ENCODE measurements at places on chromosomes 2 and 18.

GRCh38 chr2:233165895-233166661 lies 85.4 kb upstream of the ATG16L1 start:
- no peak for DNase-seq

GRCh38 chr2:54212456-54212855 lies 43.6 kb downstream of the TSPYL6 start:
- no peak for DNase-seq

DNA sequence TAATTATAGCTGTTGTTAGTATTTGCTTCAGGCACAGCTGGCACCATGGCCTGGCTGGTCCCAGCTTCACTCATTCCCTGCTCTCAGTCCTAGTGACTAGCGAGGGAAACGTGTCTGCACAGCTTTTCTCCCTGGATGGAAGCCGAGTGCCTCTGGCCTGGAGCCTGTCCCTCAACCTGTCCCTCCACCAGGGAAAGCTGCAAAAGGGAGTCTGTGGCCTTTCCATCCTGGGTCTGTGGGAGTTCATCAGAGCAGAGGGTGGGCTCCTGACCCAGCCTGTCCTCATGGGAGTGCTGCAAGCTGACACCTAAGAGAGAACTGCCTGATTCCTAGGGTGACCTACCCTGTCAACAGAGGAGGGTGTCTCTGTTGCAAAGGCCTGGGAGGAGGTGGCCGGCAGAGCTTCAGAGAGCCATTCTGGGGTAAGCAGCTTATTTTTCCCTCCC lies 118.3 kb downstream of the CAPN13 start:
- no peak for DNase-seq

DNA sequence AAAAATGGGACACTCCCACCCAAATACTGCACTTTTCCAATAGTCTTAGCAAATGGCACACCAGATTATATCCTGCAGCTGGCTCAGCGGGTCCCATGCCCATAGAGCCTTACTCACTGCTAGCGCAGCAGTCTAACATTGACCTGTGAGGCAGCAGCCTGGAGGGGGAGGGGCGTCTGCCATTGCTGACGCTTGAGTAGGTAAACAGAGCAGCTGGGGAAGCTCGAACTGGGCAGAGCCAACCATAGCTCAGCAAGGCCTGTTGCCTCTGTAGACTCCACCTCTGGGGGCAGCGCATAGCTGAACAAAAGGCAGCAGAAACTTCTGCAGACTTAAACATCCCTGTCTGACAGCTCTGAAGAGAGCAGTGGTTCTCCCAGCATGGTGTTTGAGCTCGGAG lies 110.4 kb downstream of the CTIF start:
- no peak for DNase-seq

- DNase-seq, result no peak
Observed at GRCh38 chr2:222713002-222713401, 41.5 kb downstream of the MOGAT1 start.

DNA sequence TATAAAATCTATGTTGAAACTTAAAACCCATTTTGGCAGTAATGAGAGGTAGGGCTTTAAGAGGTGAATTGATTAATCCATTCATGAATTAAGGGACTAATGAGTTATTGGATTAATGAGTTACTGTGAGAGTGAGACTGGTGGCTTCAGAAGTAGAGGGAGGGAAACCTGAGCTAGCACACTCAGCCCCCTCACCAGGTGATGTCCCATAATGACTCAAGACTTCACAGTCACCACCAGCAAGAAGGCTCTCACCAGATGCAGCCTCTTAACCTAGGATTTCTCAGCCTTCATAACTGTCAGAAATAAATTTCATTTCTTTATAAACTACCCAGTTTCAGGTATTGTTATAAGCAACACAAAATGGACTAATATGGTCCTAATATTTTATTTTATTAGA lies 621.7 kb upstream of the ACVR2A start:
- DNase-seq, result no peak

DNA sequence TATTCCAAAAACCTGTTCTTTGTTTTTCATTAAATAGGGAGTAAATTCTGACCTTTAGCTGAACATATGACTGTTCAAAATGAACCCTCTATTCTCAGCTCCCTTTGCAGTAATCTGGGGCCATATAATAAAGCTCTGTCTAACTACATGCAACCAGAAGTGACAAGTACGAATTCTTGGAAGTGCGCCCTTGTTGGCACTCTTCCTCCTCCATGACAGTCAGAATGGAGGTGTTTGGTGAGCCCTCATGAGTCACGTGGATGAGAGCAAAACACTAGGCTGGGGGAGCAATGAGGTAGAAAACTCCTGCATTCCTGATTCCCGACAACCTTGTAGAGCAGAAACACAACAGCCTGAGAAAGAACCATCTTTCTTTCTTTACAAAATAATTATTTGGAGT lies 552.9 kb downstream of the FBXO15 start:
- no peak for DNase-seq

DNA sequence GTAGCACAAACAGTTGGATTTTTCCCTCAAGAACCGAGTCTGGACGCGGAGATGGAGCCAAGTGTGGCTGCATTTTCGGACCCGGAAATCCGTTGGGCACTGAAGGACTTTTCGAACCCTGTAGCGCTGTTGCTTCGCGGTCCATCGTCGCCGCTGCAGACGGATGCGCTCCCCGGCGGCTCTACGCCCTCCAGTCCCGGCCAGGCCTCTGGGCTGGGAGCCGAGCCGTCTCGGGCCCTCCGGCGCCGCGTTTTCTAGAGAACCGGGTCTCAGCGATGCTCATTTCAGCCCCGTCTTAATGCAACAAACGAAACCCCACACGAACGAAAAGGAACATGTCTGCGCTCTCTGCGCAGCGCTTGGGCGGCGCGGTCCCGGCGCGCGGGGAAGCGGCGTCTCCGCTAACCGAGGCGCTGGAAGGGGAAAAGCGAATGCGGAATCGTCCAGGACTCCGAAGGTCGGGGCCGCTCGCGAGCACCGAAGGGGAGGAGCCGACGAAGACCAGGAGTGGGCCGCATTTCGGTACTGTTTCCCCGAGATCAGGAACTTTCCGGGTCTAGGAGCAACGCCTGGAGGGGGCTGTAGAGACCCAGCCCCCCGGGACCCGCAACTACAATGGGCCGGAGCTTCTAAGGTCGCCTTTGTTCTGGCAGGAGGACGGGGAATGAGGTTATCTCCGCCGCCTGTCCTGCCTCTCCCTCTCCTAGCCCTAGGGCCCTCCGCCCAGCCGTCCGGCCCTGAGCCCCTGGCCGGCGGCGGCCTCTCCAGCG lies 3.2 kb downstream of the EMX1 start:
- no peak for DNase-seq

GRCh38 chr18:66621816-66622576 lies 18.1 kb upstream of the CDH19 start:
- no peak for DNase-seq

GRCh38 chr18:8537400-8537799 lies 71.8 kb upstream of the RAB12 start:
- DNase-seq, result no peak

GRCh38 chr2:179745635-179746256 lies 115.7 kb downstream of the ZNF385B start:
- peak; percentile 7 for DNase-seq

GRCh38 chr2:113181258-113182051 lies 7.7 kb downstream of the PSD4 start:
- DNase-seq, result no peak

DNA sequence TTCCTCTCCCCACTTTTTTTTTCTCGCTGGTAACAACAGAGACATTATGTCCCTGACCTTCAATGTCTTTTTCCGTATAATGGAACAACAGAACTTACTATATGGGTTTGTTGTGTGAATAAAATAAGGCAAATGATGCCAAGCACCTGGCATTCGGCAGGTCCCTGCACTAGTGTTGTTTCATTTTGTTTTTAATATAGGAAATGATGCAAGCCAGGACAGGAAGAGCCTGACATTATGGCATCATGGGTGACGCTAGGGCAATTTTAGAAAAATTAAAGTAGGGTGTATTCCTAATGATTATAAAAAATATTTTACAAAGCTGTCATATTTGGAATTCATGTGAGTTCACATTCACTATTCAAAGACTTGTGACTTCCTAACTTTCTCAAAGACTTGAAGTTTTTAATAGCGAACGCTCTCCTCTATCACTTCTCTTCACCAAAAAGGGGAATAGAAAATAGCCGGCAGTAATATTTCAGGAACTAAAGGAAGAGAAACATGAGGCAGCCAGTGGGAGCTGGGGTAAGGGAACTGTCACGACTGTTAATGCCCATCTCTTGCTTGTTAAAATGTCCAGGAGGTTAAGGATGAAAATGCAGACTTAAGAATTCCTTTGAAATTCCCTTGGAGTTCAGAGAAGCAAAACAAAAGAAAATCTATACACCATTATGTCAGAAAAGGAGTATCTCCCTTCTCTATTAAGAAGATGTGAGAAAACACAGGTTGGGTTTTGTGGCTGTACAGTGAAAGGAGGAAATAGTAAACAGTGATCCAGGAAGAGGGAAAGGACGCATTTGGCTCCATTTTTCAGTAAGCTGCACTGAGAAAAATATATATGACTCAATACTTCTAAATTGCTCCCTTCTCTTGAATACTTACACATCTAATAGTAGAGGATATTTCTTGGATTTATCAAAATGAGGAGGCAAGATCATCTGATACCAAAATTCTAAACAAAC lies 60.2 kb downstream of the DPP4 start:
- no peak for DNase-seq

DNA sequence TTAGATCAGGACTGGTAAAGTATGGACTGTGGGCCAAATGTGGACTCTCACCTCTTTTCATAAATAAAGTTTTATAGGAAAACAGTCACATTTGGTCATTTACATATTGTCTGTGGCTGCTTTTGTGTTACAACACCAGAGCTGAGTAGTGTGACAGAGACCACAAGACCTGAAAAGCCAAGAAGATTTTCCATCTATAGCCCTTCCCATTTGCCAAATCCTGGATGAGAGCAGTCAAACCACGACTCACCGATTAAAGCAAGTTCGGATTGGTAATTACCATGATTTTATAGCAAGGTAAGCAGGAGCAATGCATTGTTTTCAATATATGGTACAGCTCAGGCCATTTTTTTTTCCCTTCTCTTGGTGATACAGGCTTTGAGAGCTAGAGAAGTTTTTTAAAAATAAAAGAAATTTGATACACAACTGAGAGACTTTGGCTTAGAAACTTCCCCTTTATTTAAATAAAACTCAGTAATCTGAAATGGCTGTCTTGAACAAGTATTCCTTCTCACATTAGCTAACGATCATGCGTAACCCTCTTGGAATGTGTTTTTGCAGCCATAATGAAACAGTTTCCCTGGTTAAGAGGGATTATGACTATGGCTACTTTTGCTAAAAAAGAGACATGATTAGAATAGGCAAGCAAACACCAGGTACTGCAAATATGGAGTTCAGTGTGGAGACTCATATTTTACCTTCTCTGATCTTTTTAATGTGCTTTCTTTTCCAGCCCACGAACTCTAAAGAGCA lies 9.5 kb upstream of the MALL start:
- no peak for DNase-seq

- no peak for DNase-seq
Observed at GRCh38 chr2:233821709-233822100, 32.6 kb downstream of the HJURP start.

DNA sequence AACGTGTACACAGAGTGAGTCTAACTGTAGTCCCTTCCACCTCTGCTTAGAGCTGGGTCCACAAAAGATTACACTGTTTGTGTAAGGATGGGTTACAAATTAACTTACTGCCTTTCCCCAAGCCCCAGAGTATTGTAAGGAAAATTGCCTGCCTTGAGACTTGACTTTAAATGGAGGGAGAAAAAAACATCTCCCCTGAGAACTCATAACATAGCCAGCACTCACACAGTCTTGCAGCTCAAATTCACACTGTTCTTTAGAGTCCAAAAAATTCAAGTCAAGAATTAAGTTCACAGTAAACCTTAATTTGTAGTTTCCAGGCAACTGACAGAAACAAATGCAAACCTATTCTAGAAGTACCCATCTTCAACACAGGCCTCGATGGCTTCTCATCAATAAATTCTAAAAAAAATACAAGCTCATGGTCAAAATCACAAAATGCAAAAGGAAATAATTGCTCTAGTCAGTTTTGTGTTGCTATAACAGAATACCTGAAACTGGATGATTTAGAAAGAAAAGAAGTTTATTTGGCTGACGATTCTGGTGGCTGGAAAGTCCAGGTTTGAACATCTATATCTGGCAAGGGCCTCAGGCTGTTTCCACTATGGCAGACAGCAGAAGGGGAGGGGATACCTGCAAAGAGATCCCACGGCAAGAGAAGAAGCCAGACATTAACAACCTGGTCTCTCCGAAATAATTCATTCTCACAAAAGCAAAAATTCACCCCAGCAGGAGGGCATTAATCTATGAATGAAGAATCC lies 34.6 kb upstream of the TMEM17 start:
- DNase-seq, result no peak

- no peak for DNase-seq
Observed at GRCh38 chr2:33457556-33458247, 18.7 kb upstream of the RASGRP3 start.

DNA sequence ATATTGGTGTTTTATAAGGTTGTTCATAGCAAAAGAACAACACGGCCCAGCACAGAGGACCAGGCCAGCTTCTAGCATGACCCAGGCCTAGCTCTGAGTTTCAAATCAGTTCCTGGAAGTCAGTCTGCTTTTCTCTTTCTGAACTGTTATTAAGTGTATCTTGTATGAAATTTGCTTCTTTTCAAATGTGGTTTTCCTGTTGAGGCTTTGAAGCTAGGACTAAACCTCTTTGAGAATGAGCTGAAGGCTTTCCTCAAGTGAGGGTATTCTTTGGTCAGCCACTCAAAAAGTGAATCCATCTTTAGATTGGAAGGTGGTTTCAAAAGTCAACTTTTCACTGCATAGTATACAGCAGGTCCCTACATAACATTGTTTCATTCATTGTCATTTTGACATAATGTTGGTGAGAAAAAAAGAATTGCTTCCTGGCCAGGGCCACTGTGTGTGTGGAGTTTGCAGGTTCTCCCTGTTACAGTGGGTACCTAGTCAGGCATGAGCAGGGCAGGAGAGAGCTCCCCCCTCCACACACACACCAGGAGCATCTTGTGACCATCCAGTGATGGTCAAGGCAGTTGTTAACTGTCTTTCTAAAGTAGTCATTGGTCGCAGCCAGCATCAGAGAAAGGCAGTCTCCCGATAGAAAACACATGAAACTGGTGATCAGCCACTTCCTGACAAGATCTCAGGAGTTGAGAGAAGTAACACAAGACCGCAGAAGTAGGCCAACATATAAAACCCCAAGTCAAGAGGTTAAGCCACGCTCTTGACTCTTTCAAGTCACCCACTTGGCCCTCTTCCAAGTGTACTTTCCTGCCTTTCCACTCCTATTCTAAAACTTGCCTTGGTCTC lies 6.7 kb upstream of the ACAA2 start:
- no peak for DNase-seq

- DNase-seq, result peak; percentile 41
Observed at GRCh38 chr2:152336119-152336853, 1.3 kb downstream of the FMNL2 start.

GRCh38 chr2:75153221-75153620 lies 46.1 kb downstream of the TACR1 start:
- no peak for DNase-seq

- DNase-seq, result no peak
Observed at GRCh38 chr2:127217470-127218325, 2.4 kb downstream of the CYP27C1 start.

GRCh38 chr18:57813245-57813644 lies 10.1 kb upstream of the ATP8B1 start:
- DNase-seq, result no peak

Measured in anterior cingulate cortex (tissue), 58 donors.